ENCODE measurements at places on chromosomes 7 and 10. TPM values are rescaled to one million over a fixed set of nuclear protein-coding genes. Genes with fewer than 3 reads are reported as not detected.

SLC18A3 gene
- total RNA-seq, result not detected

TRPV6 gene
- 0.09 TPM for total RNA-seq

HNRNPA2B1 gene
- 695 TPM for total RNA-seq

- no peak for DNase-seq
These were observed 156.7 kb downstream of the BTAF1 start for GRCh38 chr10:92080244-92080643.

DNA sequence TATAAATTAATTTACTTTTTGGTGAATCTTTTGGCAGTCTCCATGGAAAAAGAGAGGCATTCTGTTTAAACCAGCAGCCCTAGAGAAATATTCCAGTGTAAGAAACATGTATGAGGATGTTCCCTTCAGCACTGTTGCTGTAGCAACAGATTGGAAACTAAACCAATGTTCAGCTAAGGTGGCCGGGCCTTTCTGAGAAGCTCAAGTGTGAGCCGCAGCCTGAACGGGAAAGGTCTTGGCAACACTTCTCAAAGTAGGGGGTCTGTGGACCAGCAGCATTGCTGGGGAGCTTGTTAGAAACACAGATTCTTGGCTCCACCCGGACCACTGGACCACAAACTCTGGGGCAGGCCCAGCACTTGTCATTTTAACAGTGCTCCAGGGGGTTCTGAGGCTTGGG lies 36.2 kb downstream of the RAMP3 start:
- DNase-seq, result no peak

DNA sequence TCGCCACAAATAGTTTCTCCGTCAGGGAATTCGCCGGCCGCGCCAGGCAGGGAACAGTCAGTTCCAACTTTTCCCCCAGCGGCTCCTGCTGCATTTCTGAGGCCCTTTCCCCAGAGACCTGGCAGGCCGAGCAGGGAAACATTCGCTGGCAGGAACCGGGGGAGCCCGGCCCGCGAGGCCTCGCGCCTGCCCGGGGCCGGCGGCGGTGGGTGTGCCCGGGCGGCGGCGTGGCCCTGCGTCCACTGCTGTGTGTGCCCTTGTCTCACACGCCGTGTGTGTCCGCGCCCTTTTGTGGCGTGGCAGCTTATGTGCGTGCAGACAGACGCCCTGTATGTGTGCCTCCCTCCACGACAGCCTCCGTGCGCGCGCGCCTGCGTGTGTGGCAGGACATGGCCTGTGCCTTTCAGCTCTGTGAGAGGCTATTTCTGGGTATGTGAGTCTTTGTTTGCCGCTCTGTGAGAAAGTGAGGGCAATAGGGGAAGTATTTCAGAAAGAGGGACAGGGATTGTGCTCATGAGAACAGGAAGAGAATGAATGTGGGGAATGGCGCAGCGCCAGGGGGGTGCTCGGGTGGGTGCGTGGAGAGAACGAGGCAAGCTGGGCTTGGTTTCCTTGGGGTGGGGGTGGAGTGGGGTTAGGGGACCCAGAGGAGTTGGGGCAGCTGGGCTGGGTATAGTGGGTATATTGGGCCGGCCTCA lies 689 bp upstream of the SMARCD3 start:
- DNase-seq, result no peak

GRCh38 chr7:28406192-28406591 lies 6.1 kb upstream of the CREB5 start:
- DNase-seq, result no peak

DNA sequence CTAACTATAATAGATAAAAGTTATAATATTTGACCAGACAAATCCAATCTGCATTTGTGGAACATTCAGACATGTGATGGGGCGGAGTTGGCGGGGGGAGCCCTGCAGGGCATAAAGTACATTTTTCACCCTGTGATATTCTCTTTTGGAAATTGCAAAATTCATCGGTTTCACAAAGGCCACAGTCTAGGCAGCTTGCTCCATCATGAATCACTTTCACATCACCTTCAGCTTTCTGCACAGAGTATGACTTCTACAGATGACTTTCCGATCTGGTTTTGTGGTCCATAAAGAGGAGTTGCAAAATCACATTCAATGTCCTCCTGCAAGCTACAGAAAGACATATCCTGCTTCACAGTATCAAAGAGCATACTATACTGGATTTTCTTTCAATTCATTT lies 51.4 kb upstream of the APBB1IP start:
- no peak for DNase-seq

GRCh38 chr10:8670461-8670860 lies 616.0 kb downstream of the GATA3 start:
- DNase-seq, result no peak

- no peak for DNase-seq
These were observed 257.1 kb downstream of the GATA3 start for GRCh38 chr10:8311526-8312070.

- no peak for DNase-seq
These were observed 39.2 kb upstream of the SPOCK2 start for GRCh38 chr10:72127571-72127970.

Data from activated naive CD4-positive, alpha-beta T cell treated with anti-CD3 and anti-CD28 coated beads, Interleukin-2, amount 50 U/mL, for 72 hours (primary cell).